ENCODE measurements at places on chromosomes 16 and 17.

- no peak for DNase-seq
Observed at GRCh38 chr17:58150394-58150793, 2.2 kb downstream of the OR4D1 start.

GRCh38 chr17:65345261-65346005 lies 208.3 kb downstream of the RGS9 start:
- DNase-seq, result no peak

DNA sequence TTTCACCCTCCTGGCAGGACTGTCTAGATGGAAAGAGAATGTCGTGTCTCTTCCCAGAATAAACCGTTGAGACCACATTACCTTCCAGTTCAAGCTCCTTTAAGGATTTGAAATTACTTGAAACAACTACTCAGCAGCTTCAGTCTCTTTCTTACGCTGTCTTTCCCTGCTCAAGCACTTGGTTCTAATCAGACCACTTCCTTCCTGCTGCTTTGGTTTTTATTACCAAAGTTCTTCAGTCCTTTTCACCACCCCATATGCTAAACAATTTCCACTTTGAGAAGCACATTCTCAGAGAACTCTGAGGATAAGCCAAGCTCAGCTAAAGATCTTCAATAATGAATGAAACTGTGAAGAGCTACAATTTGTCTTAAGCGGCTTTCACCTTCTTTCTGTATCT lies 105.4 kb downstream of the STX8 start:
- no peak for DNase-seq

DNA sequence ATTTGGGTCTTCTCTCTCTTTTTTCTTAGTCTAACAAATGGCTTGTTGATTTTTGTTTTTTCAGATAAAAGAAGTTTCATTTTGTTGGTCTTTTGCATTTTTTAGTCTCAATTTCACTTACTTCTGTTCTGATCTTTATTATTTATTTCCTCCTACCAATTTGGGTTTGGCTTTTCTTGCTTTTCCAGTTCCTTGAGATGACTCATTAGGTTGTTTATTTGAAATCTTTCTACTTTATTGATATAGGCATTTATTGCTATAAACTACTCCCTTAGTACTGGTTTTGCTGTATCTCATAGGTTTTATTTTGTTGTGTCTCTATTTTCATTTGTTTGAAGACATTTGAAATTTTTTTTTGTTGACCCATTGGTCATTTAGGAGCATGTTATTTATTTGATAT lies 152.2 kb upstream of the MPHOSPH6 start:
- DNase-seq, result no peak

DNA sequence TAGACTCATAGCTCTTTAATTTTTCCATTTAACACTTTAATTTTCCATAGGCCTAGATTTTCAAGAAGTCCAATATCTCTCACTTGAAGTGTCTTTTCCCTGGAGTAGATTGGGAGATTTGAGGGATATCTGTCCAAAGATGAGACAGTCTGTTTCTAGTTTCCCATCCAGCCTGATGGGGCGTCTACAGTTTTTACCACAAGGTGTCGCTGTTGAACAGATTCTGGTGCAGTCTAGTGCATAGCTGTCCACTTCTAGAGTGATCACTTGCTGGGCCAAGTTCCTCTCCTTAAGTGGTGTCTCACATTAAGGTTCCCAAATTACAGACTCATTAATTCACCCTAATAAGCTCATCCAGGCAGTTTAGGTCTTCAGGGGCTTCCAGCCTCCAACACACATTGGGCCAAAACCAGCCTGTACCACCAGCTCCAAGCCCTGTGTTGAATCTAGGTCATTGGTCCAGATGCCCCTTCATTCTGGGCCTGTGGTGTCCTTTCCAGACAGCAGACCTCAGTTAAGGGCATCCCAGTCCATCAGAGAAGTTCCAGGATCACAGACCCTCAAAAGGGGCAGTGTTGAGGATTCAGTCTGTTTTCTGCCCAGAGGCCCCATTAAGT lies 9.4 kb downstream of the SNX20 start:
- no peak for DNase-seq

- no peak for DNase-seq
Observed at GRCh38 chr17:45427181-45427835, 5.4 kb downstream of the ARHGAP27 start.

DNA sequence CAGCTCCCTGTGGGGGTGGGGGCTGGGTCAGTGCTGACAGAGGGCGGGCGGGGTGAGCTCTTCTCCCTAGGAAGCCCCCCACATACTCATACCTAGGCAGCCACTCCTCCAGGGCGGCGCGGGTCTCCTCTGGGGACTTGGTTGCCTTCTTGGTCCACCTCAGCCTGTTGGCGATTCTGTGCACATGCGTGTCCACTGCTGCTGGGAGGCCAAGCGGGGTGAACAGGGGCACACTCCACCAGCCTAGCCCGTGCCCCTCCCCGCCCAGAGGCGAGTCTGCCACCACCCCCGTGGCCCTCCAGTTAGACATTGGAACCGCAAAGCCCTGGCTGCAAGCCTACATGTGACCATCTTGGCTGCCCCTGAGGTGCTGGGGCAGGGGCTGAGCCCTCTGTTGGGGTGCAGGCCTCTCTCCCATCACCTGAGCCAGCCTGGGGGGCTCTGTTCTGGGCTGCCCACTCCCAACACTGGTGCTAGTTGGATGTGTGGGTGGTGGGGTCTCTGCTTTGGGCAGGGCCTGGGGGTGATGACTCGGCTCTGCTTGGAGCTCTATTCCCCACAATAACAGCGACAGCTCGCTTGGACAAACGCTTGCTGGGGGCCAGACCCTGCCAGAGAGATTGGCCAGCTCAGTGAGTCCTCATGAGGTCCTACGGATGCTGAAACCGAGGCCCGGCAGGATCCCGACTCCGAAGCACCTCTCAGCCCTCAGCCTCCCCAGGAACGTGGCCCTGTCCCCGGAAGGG lies 7.4 kb downstream of the NTHL1 start:
- DNase-seq, result no peak

- no peak for DNase-seq
Observed at GRCh38 chr17:55450232-55450825, 28.7 kb upstream of the MMD start.

DNA sequence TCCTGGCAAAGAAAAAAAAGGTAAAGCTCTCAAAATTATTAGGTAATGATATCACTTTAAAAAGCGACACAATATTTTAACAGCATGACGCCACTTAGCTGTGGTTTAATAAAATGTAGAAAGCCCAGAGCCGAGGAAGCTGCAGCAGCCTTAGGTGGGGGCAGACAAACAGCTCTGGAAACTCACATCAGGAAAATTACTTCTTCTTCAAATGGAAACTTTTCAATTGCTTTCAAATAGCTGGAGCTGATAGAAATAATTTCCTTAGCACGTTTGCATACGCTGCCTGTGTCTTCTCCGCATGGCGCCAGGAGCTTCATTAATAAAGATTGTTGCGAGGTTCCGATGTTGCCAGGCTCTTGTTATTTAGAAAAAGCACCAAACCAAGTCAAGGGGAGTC lies 835.3 kb upstream of the EEF2KMT start:
- no peak for DNase-seq

DNA sequence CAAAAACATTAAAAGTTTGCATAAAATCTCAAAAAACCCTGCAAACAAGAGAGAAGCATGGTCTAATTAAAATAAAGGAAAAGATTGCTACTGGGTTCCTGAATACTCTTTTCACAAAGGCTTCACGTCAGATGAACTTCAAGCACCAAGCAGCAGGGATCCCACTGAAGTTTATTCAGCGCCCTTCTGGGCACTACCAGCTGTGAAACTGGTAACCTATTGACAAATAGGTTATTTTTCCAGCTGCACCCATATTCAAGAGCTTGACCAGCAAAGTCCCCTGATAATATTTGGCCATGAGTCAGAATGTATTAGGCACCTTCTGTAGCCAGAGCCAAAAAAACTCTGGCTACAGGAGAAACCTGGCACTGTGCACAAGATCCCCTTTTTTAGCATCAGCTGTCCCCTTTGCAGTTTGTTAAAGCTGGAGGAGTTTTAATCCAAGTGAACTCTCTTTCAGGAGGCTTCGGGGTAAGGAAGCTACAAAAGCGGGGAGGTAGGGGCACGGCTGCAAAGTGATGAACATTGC lies 60.3 kb downstream of the GRIN2A start:
- DNase-seq, result no peak

DNA sequence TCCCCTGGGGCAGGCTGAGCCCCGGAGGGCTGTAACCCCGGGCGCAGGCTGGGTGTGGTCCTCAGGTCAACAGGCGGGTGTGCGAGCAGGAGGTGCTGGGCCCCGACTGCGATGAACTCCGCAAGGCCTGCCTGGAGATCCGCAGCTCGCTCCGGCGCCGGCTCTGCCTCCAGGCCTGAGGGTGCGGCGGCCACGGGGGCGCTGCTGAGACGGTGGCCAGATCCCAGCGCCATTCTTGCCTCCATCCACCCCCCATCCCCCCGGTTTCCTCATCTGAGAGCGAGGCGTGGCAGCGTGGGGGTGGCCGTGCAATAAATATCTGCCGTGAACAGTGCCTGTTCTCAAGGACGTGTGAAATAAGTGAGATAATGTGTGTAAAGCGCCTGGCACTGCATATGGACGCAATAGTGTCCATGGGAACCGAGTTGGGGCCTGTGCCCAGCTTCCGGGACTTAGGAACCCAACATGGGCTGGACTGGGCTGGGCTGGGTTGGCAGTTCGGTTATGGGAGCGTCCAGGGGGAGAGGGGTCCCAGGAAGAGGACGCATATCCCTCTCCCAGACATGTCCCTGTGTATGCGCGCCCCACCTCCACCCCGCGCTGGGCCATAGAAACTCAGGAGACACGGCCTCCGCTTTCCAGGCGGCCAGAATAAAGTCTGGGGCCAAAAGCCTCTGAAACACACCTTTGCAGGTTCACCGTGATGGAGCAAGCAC lies 15.0 kb downstream of the ZNF213 start:
- DNase-seq, result no peak

GRCh38 chr16:5607169-5607568 lies 509.6 kb upstream of the EEF2KMT start:
- DNase-seq, result no peak

GRCh38 chr16:1553946-1554825 lies 20.7 kb downstream of the TMEM204 start:
- DNase-seq, result no peak

DNA sequence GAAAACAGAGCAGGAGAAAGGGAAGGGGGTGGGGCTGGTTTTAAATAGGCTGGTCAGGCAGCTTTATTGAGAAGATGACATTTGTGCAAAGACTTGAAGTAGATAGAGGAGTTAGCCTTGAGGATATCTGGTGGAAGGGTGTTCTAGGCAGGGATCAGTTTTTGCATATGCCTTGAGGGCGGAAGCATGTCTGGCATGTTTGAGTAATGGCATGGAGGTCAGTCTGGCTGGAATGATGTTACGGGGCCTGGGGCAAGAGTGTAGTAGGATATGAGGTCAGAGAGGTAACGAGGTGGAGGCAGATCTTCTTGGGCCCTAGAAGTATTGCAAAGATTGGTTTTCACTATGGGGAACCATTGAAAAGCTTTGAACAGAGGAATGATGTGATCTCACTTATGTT lies 4.8 kb downstream of the RABEP1 start:
- DNase-seq, result no peak

- no peak for DNase-seq
Observed at GRCh38 chr17:42107597-42108576, 4.6 kb downstream of the DHX58 start.

DNA sequence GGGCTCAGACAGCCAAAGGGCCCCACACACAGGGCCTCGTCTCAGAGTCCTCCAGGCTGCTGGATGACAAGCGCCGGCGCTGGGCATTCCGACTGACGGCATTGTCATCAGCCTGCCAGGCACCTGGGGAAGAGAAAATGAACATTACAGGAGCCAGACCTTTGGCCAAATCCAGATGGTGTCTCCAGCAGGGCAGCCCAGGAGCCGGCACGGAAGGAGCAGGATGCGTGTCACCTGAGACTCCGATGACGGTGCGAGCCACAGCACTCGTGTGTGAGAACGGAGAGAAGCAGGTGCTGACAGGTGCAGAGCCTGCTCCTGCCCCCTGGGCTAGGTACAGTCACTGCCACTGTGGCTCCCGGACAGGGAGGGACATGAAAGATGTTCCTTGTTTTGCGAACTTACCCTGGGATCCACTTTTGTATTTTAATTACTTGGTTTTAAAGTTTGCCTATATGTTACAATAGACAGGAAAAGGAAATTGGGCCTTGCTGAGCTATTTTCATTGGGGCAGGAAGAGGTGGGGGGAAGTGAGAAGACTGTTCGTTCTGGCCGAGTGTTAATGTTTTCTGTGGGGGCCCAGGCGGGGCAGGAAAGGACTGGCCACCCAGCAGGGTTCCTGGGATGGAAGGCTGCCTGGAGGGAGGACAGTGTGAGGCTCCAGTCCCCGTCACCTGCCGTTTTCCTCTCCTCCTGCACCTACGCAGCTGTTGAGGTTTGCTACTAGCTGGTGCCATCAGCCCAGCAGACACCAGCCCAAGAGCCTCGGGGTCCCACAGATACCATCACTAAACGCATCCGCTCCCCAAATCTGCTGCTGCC lies 4.4 kb upstream of the FOXJ1 start:
- no peak for DNase-seq

GRCh38 chr17:79563237-79564013 lies 47.4 kb downstream of the RBFOX3 start:
- DNase-seq, result no peak

- no peak for DNase-seq
Observed at GRCh38 chr17:64571746-64572145, 65.0 kb downstream of the CEP95 start.

DNA sequence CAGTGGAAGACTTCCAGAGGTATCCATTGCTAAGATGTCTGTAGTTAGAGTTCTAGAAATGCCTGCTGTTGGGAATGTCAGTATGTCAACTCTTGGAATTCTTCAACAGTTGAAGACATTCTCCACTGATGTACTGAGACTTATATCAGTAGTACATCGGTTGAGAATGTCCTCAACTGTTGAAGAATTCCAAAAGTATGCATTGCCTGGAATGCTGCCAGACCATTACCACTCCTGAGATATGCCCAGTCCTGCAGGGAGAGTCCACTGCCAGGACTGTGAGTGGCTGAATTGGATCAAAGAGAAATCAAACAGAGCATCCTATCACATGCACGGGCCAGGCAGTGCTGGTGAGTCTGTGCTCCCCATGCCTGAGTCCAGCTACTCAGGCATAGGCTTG lies 42.0 kb downstream of the IL21R start:
- DNase-seq, result no peak

DNA sequence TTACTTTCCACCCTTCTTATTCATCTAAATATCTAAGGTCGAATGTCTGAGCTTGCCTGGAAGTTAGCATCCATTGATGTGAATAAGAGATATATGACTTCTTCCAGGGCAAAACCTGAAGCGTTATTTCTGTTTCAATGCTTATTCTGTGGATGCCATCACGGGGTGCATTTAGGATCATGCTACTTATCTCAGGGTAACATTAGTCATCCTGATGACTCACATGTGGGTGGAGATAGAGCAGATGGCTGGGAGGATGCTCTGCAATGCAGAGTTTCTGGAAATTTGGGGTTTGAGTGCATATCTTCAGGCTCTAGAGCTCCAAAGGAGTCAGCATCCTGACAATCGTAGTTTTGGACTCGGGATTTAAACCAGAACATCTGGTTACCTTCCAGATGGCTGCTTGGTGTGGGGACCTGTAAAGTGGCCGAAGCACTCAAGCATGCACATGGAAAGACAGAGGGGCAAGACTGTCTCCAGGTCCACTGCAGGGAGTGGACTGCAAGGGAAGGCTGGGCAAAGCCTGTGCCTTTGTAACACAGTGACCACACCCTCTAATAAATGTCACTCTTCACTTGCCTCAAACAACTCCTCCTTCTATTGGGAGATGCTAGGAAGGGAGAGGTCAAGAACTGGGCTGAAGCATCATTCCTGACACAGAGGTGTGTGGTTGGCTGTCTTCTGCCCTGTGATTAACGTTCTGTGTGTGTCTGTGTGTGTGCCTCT lies 175.2 kb upstream of the SALL1 start:
- DNase-seq, result no peak

Measured in SW 1271 (cell line).